Calu3 (cell line): ENCODE measurements at places on chromosomes 4 and X. TPM values are rescaled to one million over a fixed set of nuclear protein-coding genes. Genes with fewer than 3 reads are reported as not detected.
A peak's percentile ranks its signal among the peaks of the same experiment; 100 is the strongest.

GRCh38 chrX:3501833-3502535 is 155.5 kb upstream of the MXRA5 start:
- DNase-seq, result no peak

DNA sequence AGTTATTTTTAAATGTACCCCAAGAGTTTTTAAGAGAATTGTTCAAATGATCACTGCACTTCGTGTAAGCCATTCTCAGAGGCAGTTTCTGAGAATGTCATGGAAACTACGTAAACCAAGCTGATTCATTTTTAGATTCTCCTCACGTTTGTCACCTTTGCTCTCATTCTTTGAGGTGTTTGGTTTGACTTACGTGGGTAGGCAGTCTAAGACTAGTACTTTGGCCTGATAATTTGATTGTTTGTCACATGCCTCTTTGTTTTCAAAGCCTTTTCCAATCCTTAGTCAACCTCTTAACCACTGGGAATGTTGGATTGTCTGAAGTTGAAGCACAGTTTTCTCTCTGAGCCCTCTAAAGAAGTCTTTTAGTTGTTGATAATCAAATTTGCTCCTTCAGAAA is 10.5 kb downstream of the SEPTIN11 start:
- no peak for DNase-seq

DNA sequence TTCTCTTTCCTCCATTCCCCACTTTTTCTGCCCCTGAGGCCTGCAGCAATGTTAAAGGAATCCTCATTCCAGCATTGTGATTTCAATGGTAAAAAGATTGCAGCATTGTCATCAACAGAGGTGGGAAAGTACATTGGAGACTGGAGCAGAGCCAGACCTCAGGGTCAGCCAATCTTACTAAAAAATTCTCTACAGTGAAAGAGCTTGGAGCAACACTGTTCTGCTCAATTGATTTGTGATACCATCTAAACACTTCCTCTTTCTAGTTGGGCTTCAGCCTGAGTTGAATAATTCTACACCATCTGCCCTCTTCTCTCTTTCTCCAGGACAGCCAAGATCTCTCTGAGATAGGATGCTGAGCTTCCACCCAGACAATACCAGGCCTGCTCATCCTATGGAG is 176.5 kb downstream of the AR start:
- DNase-seq, result no peak

DNA sequence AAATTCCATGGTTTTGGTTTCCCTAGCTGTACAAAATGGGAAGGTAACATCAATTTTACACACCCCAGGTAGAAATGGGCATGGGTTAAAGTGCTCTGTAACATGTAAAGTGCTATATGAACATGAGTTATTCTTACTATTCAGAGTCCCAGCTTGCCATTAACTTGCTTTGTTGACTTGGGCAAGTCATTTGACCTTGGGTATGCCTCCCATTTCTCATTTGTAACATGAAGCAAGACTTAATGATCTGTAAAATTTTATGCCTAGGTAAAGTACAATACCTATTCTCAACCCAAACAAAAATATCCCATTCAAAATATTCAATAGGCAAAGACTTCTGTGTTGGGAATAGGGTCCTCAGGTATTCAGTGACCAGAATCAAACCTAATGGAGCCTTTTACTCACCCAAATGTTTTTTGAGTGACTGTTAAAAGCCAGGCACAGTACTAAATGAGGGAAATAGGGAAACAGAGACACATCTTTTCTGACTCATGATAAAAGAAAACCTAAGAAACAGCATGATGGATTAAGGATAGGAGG is 126.6 kb downstream of the SH3RF1 start:
- no peak for DNase-seq

- no peak for DNase-seq
Measured at GRCh38 chr4:152011469-152011868, 250.7 kb upstream of the GATB start.

DNA sequence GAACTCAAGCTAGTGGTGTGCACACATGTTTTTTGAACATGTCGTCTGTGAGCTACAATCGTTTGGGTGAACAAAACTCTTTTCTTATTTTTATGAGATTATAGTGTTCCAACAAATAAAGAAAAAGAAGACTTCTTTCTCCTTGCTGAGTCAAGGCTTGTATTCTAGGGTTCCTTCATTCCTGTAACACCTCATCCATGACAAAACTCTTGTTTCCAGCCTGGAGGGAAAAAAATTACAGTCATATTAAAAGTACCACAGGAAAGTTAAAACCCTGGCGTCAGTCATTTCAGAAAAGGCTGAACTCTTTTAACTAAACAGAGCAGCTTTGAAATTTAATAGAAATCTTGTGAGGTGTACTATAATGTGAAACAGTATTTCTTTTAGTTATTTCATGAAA is 79.2 kb upstream of the BOD1L1 start:
- no peak for DNase-seq

DNA sequence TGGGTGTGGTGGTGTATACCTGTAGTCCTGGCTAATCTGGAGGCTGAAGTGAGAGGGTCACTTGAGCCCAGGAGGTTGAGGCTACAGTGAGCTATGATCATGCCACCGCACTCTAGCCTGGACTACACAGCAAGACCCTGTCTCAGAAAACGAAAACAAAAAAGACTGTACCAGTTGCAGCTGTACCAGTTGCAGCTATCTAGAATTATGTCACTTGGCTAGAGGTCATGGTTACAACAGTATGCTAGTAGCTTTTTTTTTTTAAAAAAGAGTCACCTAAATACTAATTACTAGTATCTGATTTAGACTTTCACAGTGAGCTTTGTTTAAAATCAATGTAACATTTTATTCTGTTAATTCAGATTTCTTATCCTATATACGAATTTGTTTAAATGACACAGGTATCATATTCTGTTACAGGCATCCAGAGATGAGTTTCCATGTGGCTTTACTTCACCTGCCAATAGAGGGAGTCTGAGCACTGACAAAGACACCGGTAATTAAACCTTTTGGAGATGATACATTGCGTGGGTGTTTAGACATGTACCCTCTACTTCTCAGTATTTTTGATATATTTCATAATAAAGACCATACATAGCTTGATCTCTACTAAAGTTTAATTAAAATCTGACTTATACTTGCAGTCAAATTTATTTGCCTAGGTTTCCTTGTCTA is 100.2 kb upstream of the IL13RA1 start:
- peak; percentile 2 for DNase-seq

- DNase-seq, result no peak
Measured at GRCh38 chr4:124955476-124955875, 242.9 kb upstream of the ANKRD50 start.

GRCh38 chr4:6322067-6322760 is 52.6 kb downstream of the WFS1 start:
- DNase-seq, result no peak

DNA sequence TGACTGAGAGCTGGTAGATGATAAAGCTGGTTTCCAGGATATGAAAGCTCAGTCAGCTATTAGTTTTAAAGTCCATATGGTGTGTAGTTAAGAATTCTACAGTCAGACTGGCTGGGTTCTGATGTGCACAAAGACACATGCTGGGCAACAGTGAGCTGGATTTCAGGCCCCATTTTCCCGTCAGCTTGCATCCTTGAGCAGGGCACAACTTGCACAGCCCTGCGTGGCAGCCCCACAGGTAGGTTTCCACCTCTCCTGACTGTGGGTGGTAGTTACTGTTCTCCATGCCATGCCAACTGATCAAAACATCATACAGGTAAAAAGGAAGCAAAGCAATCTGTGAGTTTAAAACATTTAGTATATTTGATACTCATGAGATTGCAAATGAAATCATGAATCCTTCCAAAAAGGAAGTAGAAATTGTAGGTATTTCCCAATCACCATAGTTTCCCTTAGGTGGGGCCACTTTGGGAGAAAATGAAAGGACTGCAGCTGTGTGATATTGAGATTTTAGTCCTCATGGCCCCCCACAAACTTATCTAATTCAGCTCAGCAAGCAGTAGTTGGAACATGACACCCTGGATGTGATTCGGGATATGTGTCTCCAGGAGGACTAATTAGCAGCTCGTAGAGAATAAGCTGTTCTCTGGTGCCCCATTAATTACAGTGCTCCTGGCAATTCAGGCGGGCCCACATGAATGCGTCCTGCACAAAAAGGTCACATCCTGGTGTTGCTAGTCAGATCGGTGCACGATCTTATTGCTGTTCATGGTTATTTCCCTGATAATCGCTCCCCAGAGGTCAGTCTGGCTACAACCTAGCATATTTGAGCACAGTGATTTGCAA is 42.4 kb upstream of the NOCT start:
- DNase-seq, result no peak

Gene FAM241A
- total RNA-seq, result 1.4 and 1.6 TPM in 2 replicates
